G401 (cell line): ENCODE measurements at places on chromosomes 3 and 15. TPM values are rescaled to one million over a fixed set of nuclear protein-coding genes. Genes with fewer than 3 reads are reported as not detected.

- DNase-seq: no peak
These were observed 20.6 kb upstream of the KNG1 start for GRCh38 chr3:186696522-186696921.

SLC7A14 gene
- 0.06 and 0.10 TPM in 2 replicates for total RNA-seq

DNA sequence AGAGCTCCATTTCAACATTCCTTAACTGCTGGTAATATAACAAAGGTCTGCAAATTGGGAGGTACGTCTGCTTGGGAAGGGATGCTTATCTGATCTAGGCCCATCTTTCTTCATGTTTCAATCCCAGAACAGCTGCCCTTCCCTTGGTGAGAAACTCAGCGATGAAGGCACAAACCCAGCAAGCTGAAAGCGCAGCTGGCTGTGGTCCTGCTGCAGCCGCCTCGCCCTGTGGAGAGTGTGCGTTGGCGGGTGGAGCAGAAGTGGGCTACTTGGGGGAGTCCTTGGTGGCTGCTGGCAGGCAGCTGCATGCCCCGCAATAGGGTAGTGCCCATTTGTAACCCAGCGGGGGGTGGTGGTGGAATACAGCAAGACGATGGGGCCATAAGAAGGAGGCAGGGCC is 160.6 kb upstream of the WNT5A start:
- DNase-seq: no peak

- DNase-seq: no peak
These were observed 6.3 kb downstream of the DUOXA1 start for GRCh38 chr15:45123397-45123796.

PRR23E gene
- not detected in 2 replicates for total RNA-seq

DNA sequence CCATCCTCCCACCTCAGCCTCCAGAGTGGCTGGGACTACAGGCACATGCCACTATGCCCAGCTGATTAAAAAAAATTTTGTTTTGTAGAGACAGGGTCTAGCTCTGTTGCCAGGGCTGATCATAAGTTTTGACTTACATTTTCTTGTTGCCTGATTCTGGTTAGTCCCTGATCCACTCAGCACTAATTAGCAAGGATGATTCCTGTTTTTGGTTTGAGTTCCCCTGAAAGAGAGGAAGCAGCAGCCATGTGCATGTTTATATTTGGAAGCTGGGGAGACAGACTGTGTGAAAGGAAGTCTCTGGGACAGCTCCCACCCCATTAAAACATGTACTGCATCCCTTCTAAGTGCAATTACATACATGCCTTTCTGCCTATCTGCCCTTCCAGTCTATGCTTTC is 3.6 kb upstream of the NCK1 start:
- no peak for DNase-seq

- DNase-seq: no peak
These were observed 20.3 kb downstream of the XXYLT1 start for GRCh38 chr3:195250473-195251251.

CHDH gene
- total RNA-seq: 5.6 and 7.9 TPM in 2 replicates

GRCh38 chr15:52095597-52096262 is 16.8 kb downstream of the BCL2L10 start:
- DNase-seq: no peak

ALG1L2 gene
- not detected in 2 replicates for total RNA-seq

GRCh38 chr15:43524254-43524845 is 6.9 kb downstream of the MAP1A start:
- DNase-seq: no peak

GRCh38 chr3:17932136-17932771 is 189.8 kb upstream of the TBC1D5 start:
- no peak for DNase-seq

MASP1 gene
- total RNA-seq: not detected in 2 replicates

- peak; percentile 85 for DNase-seq
These were observed 545 bp upstream of the RFX7 start for GRCh38 chr15:56244038-56244810.

DNA sequence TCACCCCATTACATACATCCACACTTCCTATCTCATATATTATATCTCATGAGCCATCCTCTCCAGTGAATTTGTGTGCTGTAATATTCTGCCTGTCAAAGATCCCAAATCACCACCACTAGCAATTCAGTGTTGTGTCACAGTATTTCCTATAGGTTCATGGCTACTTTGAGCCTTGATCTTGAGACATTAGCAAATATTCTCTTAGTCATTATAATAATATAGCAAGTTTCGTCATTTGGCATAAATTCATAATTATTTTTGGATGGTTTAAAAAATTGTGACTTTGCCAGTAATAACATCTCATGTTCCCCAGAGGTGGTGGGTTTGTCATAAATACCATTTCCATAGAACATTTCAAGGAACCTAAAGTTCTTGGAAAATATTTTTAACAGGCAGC is 47.7 kb downstream of the CMSS1 start:
- DNase-seq: no peak

DNA sequence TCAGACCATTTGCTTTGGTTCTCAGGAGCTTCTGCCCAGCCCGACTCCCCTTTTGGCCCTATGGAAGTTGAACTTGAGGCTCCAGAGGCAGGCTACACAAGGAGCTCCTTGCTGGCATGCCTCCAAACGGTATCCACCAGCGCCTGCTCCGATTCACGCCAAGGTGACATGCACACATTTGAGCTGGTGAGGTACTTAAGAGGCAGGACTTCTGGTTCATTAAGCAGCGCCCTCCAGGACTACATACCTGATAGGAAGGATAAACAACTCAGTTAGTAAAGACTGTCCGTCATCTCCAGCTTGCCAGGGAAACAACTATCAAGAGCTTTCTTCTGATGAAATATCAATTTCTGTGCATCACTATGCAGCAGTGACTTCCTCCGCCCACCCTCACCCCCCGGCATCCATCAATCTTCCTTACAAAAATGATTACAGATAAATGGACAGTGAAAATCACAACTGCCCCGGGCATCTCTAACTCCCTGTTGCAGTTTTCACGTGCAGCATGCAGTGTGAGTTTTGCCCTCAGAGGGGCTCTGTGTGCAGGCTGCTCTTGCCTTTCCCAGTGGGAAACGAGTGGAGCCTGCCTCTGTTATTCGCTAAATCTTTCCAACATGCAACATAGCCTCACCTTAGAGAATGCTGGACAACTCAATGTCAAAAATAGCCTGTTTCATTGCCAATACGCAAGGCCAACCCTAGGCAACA is 122.9 kb downstream of the ARRDC4 start:
- DNase-seq: no peak

DNA sequence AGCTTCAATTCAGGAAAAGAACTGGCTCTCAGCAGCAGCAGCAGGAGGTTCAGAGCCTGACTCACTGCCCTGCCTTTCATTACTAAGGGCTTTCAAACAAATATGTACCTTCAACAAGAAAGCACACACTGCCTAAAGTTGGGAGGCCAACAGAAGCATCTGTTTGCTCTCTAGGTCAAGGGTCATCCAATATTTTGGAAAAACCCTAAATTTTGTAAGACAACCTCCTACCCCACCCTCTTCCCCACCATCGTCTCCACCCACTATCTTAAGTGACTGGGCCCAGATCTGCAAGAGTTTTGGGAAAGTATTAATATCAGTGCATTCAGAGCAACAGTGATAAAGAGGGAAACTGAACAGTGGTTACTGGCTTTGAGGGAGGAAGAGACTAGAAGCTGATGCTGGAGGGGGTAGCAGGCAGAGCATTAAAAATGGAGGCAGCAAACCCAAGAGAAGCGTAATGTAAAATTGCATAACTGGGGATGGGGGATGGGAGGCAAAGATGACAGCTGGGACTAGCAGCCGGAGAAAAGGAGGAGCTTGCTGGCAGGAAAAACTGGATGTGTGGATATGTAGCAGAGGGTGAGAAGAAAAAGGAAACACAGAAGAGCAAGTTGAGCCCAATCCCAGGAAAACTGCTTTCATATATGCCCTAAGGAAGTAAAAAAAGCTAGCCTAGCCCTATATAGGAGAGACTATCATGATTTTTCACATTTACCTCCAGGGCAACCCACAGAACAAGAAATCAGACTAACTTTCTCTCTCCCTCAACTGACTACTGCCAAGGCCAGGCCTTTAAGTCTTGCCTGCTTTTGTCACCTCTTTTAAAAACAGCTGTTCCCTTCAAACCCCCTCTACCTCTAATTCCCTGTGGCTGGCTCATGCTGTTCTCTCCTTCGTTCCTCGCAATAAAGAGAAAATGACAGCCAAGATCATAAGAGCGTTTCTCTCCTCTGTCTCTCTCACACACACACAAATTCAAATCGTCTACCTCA is 31.4 kb downstream of the NPTN start:
- DNase-seq: peak; percentile 86

DNA sequence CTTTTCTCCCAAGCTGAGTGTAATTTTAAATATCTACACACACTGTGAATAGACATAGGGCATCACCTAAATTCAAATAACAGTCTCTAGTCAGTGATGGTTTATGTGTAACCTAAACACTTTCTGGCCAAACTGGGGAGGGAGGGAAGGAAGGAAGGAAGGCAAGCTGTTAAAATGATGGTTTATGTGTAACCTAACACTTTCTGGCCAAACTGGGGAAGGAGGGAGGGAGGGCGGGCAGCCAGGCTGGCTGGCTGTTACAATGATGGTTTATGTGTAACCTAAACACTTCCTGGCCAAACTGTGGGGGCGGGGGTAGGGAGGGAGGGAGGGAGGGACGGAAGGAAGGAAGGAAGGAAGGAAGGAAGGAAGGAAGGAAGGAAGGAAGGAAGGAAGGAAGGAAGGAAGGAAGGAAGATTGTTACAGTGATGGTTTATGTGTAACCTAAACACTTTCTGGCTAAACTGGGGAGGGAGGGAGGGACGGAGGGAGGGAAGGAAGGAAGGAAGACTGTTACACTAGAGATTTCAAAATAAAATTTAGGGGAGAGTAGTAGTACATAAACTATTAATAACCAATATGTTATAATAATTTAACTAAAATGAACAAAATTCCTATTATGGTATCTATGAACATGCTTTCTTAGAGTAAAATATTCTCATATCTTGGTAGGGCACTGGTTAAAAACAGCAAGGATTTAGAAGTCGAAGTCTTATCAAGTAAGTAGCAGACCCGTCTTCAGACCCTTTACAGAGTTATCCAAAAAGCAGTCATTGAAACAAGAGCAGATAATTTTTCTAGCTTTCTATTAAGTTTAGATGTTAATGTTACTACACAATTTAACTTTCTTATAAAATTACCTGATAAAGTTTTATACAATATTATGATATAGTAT is 148.1 kb downstream of the LMLN start:
- DNase-seq: no peak

- DNase-seq: peak; percentile 29
These were observed 54.5 kb downstream of the PSMD6 start for GRCh38 chr3:63968612-63969350.

- no peak for DNase-seq
These were observed 77.7 kb upstream of the FAM174B start for GRCh38 chr15:92733090-92733933.

- DNase-seq: no peak
These were observed 715 bp upstream of the SCAPER start for GRCh38 chr15:76905855-76906254.

DNA sequence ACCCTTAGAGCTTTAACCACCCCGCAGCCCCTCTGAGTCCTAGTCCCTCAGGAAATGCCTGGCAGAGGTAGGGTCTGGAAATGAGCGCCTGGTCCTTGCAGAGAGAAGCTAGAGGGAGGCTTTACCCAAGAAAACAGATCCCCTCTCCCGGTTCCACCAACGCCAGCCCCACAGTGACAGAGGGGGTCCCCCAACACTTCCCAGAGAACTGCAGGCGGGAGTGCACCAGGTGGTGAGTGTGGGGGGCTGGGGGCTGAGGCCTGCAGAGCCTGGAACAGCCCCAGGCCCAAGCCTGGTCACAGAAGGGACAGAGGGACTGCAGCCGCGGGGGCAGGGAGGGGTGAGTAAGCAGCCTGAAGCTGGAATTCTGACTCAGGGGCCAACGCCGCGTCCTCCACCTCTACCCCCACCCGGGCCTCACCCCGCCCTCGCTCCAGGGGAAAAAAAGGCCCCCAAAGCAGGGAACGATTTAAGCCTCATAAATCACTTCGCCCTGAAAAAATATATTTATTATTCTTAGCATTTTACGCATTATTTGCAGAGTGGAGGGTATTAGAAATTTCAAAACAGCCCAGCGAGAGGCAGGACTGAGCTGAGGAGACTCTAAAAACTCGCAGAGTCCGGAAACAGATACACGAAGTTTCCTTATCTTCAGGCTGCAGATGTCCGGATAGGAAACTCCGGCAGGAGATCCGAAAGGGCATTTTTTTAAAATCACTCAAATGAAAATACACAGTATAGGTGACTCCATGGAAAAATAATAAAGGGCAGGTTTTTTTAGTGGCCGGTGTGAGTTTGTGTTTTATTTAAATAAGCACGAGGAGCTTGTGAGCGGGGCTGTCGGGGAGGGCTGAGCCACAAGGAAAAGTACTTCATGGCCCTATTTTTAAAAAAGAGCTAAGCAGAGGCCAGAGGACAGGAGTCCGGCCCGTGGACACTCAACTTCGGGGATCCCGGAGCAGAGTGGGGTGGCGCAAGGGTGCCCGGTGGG is 10.0 kb downstream of the GATA2 start:
- DNase-seq: no peak

DNA sequence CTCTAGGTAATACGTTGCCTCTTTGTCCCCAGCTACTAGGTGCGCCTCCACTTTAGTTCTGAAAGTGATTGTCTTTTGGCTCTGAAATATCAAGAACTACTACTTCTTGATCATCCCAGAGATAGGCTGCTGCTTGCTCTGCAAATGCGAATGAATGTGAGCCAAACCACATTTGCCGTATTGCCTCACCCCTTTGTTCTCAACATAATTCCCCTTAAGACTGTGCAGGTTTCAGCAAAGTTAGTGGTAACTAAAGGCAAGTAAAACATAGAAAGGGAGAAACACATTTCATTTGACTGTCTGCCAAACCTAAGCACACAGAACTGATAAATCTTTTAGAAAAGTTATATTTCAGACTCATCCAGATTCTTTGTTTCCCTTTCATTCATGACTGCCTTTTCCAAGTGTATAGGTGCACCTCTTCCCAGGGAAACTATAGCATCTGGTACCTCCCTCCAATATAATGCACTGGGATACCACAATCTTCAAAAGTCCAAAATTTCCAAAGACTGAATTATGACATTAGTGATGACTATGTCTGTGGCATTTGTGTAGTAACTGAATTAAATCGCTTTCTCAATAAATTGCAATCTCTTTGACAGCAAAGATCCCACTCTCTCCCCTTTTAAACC is 720.6 kb upstream of the CBLB start:
- no peak for DNase-seq

DNA sequence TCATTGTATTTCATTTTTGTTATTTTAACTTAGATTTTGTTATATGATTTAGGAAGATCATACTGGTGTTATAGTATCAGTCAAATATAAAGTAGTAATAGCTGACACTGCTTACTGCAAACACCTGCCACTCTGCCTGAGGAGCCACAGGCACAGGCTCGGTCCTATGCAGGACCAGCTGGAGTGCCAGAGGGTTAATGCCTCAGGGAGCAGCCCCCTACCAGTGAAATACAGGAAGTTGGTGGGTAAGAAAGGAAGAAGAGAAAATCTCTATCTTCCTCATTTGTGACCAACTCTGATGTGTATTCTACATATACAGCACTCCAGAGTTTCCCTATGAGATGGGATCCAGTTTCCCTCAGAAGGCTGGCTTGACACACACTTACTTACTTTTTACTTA is 593.3 kb downstream of the UNC13C start:
- DNase-seq: no peak
